NCI-H1048 (cell line): ENCODE measurements at places on chromosomes 16 and 17.

DNA sequence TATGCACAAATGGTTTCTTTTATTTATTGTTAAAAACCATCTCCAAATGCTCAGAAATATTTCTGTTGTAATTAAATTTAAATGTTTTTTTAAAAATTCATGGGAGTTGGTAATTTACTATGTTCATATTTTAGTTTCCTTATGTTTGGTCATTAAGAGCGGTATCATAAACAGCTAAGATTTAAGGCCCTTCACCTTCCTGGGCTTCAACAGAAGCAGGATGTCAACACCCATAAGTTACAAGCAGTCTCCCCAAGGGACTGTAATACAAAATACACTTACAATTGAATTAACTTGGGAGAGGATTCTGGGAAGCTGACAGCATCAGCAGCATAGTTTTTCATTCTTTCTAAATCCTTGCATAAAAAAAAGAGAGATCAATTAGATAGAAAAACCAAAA, 30.9 kb upstream of the TANC2 start:
- no peak for DNase-seq

DNA sequence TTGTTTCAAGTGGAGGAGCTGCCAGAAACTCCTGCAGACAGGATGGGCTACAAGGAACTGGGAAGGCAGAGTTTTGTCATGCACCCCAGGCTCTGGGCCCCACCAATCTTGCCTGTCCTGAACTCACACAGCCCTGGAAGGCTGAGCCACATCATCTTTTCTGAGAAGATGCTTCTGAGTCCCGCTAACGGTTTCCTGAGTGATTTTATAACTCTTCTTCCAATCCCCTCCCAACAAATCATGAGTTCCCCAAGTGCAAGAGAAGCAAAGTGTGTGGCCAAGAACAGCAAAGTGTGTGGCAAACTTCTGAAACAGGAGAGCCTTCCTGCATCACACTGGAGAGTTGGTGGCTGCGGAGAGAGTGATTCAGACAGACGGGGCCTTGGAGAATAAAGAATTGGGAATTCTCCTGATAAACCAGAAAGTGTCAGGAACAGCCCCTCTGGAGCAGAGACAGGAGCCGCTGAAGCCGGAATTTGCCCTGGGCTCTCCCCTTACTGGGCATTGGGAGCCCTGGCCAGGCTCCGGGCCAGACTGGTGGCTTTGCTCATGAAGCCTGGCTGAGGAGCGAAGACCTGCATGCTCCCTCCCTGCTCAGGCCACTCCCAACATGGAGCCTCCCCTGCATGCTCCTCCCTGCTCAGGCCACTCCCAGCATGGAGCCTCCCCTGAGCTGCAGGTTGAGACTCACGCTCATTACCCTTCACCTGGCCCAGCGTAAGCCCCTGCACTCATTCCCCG, 47.2 kb downstream of the PITPNM3 start:
- DNase-seq, result no peak

GRCh38 chr17:65850486-65850885, 289.0 kb upstream of the AXIN2 start:
- DNase-seq, result no peak

- DNase-seq, result no peak
Measured at GRCh38 chr16:88113545-88114045, 162.4 kb downstream of the BANP start.

GRCh38 chr16:80191928-80192327, 348.9 kb upstream of the DYNLRB2 start:
- no peak for DNase-seq

GRCh38 chr17:71453876-71454422, 666.9 kb upstream of the SOX9 start:
- DNase-seq, result no peak

DNA sequence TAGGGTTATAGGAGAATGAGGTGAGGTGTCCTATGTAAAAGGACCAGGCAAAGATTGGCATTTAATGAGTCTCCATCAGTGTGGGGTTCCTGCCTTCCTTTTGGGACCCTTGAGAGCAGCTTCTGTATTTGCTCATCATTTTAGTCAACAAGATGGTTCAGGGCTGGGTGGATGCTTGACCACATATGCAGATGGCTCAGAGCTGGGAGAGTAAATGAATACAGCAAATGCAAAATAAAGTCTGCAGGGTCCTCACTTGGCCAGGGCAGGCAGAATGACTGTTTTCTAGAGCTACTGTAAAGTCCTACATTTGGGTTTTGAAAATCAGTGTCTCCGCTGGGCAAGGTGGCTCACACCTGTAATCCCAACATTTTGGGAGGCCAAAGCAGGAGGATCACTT, 57.2 kb upstream of the ETV4 start:
- no peak for DNase-seq

DNA sequence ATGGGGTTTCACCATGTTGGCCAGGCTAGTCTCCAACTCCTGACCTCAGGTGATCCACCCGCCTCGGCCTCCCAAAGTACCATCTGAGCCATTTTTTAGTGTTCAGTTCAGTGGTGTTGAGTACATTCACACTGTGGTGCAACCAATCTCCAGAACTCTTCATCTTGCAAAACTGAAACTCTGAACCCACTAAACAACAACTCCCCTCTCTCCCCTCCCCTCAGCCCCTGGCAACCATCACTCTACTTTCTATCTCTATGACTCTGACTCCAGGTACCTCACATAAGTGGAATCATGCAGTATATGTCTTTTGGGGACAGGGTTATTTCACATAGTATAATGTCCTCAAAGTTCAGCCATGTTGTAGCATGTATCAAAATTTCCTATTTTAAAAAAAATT, 18.7 kb upstream of the MAPK3 start:
- DNase-seq, result no peak
